ENCODE measurements at places on chromosomes 1 and 21. TPM values are rescaled to one million over a fixed set of nuclear protein-coding genes. Genes with fewer than 3 reads are reported as not detected.

DNA sequence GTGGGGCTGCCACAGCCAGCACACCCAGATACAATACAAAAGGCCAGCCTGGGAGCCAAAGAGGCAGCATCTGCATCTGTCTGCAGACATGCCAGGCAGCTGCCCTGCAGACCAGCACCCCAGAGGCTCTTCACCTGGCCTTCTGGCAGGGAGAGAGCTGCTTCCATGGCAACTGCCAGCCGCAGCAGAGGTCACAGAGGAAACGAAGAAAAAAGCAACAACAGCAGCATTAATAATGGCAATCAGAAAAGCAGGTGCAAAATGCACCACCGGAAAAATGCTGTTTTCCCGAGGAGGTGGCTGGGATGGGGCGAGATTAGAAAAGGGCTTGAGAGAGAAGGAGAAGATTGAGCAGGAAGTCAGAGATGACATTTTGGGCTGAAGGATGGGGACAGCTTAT lies 309.5 kb downstream of the PCP4 start:
- no peaks in the 10 kb centered on the region for H3K4me1 ChIP-seq
- H3K27me3 ChIP-seq = no peaks in the 10 kb centered on the region
- H3K36me3 ChIP-seq = no peaks in the 10 kb centered on the region
- H3K4me3 ChIP-seq = no peak overlapping the region
- DNase-seq = no peak

RHCE gene
- total RNA-seq = 0.39 TPM

TTC22 gene
- total RNA-seq = 10.9 TPM

DNA sequence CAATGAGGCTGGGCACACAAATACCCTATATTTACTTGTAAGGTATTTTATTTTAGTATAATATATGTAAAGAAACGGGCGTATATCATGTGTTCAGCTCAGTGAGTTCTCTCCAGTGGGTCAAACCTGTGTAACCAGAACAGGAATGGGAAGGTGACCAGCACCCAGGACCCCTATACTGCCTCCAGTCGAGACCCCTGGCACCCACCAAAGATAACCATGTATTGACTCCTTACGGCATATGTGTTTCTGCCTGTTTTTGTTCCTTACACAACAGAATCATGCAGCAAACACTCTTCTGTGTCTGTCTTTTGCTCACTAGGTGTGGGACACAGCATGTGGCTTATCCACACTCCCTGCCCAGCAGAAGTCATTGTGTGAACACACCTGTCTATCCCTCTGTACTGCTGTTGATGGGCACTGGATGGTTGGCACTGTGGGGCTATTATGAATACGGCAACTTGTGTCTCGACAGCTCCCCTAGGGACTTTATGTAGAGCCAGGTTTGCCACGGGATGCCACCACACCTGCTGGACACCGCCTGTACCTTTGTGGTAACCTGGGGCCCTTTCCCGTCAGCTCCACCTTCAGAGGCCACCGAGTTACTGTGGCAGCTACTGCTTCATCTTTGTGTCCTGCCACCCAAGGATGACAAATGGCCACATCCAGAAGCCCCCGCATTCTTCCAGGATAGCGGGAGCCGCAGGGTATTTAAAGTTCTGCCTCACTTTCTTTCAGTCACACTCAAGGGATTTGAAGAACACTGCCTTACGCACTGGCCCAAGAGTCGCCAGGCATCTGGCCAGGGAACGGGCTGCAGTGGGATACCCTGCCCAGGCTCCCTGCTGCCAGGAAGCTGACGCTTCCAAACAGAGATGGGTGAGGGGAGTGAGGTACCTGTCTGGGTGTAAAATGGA lies 23.5 kb upstream of the C2CD2 start:
- no peaks in the 10 kb centered on the region for H3K27me3 ChIP-seq
- no peaks in the 10 kb centered on the region for H3K36me3 ChIP-seq
- no peak overlapping the region for H3K27ac ChIP-seq
- H3K4me1 ChIP-seq = no peaks in the 10 kb centered on the region
- no peak for DNase-seq
- no peak overlapping the region for H3K4me3 ChIP-seq

DNA sequence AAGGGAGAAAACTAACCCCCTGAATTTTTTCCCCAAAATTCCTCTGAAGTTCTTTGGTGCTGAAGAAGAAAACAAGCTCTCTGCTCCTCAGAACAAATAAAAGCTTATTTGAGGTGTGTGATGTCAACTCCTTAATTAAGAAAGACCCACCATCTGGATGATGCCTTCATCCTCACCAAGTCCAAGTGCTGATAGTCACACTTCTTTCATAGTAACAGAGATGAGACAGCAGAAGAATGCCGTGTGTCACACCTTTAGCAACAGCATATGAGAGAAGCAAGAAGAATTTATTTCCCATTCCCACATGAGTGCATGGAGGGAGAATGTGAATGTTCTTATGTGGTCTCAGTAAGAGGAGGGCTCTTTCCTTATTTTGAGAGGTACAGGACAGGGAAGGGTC lies 91.2 kb downstream of the TGFB2 start:
- H3K36me3 ChIP-seq = no peaks in the 10 kb centered on the region
- no peak overlapping the region for H3K4me3 ChIP-seq
- H3K4me1 ChIP-seq = no peaks in the 10 kb centered on the region
- DNase-seq = no peak
- H3K27ac ChIP-seq = no peak overlapping the region

DNA sequence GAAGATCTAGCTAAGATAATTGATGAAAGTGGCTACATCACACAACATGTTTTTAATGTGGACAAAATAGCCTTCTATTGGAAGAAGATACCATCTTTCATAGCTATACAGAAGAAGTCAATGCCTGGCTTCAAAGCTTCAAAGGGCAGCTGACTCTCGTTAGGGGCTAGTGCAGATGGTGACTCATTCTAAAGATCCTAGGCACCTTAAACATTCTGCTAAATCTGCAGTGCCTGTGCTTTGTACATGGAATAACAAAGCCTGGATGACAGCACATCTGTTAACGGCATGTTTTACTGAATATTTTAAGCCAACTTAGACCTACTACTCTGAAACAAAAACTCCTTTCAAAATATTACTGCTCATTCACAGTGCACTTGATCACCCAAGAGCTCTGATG lies 65.6 kb upstream of the USP24 start:
- no peak overlapping the region for H3K27ac ChIP-seq
- no peaks in the 10 kb centered on the region for H3K36me3 ChIP-seq
- no peaks in the 10 kb centered on the region for H3K27me3 ChIP-seq
- no peak for DNase-seq
- no peak overlapping the region for H3K4me3 ChIP-seq

DNA sequence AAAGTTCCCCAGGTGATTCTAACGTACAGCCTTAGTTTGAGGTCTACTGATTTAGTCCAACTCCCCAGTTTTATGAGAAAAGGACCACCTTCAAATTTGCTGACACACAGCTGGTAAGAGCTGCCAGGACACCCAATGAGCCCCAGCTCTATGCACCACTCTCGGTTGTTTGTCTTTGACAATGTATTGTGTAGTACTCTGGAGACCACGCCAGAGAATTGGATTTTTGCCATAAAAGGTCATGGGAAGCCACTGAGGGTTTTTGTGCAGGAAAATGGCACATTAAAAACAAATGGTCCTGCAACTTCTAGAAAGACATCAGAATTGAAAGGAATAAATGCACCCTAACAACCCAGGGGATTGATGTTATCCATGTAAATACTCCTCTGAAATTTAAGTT lies 7.1 kb upstream of the IER5 start:
- no peaks in the 10 kb centered on the region for H3K36me3 ChIP-seq
- H3K27ac ChIP-seq = no peak overlapping the region
- H3K4me3 ChIP-seq = no peak overlapping the region
- no peaks in the 10 kb centered on the region for H3K4me1 ChIP-seq

DNA sequence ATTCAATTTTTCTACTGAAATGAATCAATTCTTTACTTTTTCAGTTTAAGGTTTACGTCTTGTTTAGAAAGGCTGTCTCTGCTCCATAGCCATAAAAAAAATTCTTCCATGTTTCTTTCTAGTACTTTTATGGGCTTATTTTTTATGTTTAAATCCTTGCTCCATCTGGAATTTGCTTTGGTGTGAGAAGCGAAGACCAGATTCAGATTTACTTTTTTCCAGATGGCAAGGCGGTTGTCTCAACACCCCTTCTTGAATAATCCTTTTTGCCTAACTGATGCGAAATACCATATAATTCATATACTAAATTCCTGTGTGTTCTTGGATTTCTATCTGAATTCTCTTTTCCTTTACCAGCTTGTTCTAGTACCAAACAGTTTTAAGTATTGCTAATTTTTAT lies 101.5 kb downstream of the C1orf94 start:
- no peaks in the 10 kb centered on the region for H3K27me3 ChIP-seq
- no peak for DNase-seq
- H3K4me1 ChIP-seq = no peaks in the 10 kb centered on the region
- H3K36me3 ChIP-seq = no peaks in the 10 kb centered on the region
- H3K4me3 ChIP-seq = no peak overlapping the region
- no peak overlapping the region for H3K27ac ChIP-seq

Data from thyroid gland (tissue), 4 donors.